ENCODE measurements at places on chromosomes 13 and 19. TPM values are rescaled to one million over a fixed set of nuclear protein-coding genes. Genes with fewer than 3 reads are reported as not detected.

DNA sequence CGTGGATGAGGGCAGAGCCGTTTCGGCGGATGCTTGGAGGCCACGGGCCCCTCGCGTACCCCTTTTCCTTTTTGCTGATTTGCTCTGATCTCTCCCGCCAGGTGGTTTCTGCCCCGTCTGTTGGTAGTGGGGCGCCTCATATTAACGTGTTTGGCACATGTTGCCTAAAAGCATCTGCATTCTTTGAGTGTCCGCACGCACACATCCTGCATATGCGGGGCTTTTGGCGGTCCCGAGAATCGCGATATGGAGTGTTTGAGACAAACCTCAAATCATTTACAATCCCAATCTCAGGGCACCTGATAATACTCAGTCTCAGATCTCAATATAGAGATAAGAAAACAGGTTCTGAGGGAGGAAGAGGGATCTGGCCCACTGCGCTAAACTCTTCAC is 809 bp downstream of the U2AF2 start:
- no peak for DNase-seq

DNA sequence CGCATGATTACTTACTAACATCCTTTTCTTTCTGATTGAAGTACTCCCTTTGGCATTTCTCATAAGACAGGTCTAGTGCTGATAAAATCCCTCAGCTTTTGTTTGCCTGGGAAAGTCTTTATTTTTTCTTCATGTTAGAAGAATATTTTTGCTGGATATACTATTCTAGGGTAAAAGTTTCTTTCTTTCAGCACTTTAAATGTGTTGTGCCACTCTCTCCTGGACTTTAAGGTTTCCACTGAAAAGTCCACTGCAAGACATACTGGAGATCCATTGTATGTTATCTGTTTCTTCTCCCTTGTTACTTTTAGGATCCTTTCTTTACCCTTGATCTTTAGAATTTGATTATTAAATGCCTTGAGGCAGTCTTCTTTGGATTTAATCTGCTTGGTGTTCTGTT is 796.7 kb downstream of the UQCRFS1 start:
- no peak for DNase-seq

- DNase-seq: peak; percentile 85
Measured at GRCh38 chr19:42386974-42387707, 3.0 kb downstream of the CNFN start.

DNA sequence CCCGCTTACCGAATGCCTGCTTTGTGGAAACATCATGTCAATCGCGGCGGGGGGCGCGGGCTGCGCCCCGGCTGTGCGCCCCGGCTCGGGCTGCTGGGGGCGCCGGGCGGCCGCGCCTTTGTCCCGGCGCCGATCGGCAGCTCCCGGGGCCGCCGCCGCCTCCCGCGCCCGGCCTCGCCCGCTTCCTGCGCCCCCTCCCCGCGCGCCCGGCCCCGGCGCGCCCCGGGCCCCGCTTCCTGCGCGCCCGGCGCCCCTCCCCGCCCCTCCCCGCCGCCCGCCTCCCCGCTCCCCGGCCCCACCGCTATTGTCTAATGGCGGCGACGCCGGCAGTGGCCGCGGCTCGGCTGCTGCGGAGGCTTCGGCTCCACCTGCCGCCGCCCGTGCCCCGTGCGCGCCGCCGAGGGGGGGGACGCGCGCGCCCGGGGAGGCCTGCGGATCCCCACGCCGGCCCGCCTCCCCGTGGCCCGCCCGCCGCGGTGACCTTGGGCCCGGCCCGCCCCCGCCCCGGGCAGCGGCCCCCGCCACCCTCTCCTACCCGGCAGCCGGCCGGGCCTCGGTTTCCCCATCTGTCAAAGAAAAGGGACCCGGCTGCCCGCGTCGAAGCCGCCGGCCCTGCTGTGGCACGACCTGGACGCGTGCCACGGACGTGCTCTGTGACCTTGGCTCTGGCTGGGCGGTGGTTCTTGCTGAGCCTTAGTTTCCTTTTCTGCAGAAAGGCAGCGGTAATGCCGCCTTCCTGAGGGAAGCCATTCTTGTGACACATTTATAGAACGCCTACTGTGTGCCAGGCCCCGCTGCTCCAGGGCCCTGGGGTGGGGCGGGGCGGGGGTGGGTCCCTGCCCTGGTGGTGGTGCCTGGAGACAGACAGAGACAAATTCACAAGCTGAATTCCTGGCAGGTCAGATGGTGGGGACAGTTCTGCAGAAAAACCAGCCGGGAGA is at the start of gene TLE5:
Gene TLE5, minus strand, starts transcription at position 331 of the 941 bp plus-strand sequence. Its CDS starts 295 bp downstream, at position 36.
- peak; percentile 88 for DNase-seq

- no peak for DNase-seq
Measured at GRCh38 chr19:5130371-5131030, 161.6 kb downstream of the KDM4B start.

DNA sequence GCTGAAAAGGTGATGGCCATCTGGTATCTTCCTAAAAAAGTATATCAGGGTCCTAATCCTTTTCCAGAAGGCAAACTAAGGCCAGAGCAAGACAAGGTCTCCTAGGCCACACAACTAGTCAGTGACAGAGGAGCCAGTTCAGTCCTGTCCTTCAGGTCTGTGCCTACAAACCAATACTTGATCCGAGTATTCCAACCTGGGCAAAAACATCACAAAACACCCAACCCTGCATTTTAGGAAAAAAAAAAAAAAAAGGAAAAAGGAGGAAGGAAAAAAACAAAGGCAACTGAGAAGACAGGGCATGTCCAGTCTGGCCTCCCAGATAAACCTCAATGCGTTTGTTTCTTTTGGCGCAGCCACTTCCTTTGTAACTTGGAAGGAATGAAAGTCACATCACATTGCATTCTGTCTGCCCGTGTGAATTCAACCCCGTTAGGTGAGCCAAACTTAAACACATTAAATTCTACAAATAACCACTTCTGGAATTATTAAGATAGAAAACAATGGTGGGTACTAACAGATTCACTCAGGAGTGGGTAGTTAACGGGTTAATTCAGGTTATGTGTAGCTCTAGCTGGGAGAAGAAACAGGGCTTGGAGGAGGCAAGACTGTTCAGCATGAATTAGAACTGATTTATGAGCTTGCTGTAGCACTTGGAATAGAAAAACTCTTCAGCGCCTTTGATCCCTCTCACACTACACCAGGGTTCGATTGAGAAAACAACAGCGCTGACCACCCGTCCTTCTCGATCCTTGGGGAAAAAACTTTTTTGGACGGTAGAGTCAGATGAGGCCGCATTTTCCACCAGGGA is 43.0 kb upstream of the HNRNPA1L2 start:
- DNase-seq: no peak

DNA sequence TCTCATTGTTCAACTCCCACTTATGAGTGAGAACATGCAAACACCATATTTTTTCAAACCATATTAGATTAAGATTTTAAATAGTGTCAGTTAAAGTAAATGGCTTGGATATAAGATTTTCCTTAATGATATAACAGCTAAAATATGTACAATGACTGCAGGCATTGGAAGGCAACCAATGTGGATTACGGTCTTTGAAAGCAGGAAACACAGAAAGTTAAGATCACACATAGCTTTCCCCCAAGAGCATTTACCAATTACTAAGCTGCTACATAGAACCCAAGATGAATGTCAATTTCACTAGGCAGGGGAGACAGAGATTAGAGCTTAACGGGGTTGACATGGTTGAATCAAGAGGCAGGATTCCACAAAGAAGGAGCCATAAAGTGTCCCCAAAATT is 173.2 kb upstream of the TRPC4 start:
- DNase-seq: no peak

- no peak for DNase-seq
Measured at GRCh38 chr19:1734321-1734966, 18.9 kb upstream of the ONECUT3 start.

DNA sequence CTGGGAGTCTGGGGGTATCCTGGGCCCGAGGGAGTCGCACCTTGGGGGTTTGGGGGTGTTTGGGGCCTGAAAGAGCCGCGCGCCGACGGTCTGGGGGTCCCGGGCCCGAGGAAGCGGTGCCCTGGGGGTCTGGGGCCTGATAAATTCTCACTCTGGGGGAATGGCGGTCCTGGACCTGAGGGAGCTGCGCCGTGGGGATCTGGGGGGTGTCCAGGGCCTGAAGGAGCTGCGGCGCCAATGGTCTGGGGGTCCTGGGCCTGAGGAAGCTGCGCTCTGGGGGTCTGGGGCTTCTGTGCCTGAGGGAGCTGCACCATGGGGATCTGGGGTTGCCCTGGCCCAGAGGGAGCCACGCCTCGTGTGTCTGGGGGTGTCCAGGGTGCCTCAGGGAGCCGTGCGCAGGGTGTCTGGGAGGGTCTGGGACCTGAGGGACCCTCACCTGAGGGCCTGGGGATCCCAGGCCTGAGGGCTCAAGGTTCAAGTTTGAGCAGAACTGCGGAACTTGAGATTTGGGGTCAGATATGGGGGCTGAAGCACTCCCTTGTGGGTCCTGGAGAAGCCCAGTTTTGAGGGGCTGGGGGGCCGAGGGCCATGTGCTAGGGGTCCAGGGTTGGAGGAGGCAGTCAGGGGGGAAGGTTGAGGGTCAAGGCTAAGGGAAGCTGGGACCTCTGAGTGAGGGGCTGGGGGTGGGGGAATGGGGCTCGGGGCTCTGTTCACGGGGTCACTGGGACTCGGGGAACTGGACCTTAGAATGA is 1.1 kb downstream of the HDGFL2 start:
- DNase-seq: no peak

- no peak for DNase-seq
Measured at GRCh38 chr19:42172261-42172660, 40.0 kb upstream of the POU2F2 start.

DNA sequence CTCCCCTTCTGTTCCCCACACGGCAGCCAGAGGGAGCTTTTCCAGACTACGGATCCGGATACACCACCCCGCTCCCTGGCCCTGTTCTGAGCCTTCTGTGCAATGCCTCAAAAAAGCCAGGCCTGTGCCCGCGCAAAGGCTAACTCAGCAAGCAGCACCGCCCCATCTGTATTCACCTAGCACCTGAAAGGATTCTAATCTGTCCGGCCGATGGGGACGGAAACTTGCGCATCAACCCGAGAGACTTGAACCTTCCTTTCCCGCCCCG is 589 bp downstream of the ZBTB45 start:
- peak; percentile 83 for DNase-seq

GRCh38 chr19:15136234-15136954 is 29.2 kb downstream of the SYDE1 start:
- DNase-seq: no peak

DNA sequence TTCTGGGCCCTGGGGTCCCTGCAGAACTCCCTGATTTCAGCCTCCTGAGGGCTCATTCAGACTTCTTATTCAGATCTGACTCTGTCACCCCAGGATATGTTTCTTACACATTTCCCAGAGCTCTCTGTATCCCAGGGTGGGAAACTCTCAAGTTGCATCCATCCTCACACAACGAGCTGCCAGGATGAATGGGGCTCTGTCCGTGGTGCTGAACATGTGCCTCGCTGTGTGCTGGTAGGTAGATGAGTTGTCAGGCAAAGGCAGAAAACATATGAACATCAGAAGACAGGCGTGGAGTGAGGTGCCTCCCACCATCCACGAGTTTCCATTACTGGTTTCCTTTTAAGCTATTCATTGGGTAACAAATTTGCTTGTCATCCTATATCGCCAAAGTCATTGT is 11.4 kb upstream of the IGFL1 start:
- no peak for DNase-seq

DNA sequence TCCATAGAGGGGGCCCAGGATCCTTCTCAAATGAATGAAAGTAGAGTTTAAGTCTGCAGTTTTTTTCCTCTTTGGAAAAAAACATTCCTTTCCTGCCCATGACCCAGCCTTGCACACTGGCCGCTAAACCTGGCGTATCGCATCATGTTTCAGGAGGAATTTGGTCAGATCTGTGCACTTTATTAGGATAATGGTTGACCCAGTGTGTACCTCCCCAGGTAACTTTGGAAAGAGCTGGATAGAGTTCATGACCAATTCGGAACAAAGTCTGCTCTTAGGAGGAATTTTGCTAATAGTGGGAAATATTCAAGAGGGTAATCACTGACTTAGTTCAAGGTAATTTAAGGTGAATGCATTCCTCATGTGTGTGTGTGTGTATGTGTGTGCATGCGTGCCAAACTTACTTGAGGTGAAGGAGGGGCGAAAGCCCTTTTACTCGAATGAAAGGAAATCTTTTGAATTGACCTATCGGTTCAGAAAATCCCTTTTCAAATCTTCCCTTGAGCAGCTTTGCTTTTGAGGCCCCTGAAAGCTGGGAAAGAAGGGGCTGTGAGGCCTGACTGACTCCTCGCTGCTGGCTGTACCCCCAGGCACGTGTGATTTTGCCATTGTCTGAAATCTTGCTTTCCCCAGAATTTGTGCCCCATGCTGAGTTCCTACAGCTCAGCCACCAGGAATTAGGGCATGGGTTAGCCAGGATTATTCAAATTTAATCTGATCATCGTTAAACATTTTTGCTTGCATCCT is 46.3 kb downstream of the SIPA1L3 start:
- peak; percentile 3 for DNase-seq

DNA sequence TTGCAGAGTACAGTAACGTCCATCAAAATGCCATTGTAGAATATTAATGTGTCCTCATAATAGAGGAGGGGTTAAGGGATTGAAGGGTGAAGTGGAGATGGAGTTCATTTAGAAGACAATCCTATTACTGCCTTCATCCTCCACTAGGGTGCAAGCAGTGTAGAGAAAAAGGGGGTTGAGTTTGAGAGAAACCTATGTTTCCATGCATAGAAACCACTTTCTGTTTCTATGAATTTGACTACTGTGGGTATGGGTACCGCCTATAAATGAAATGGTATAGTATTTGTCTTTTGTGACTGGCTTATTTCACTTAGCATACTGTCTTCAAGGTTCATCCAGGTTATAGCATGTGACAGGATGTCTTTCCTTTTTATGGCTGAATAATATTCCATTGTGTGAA is 156.0 kb downstream of the GGACT start:
- DNase-seq: no peak

GRCh38 chr13:34308725-34309124 is 490.8 kb downstream of the RFC3 start:
- no peak for DNase-seq

DNA sequence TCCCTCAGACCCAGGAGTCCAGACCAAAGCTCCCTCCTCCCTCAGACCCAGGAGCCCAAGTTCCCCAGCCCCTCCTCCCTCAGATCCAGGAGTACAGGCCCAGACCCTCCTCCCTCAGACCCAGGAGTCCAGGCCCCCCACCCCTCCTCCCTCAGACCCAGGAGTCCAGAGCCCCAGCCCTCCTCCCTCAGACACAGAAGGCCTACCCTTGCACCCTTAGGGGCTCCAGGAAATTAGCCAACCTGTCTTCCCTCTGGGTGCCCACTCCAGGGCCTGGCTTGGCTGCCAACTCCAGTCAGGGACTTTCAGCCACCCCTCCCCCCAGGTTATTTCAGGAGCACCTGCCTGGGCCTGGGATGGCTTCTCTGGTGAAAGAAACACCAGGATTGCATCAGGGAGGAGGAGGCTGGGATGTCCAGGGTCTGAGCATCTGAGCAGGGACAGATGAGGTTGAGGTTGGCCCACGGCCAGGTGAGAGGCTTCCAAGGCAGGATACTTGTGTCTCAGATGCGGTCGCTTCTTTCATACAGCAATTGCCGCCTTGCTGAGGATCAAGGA is at the start of gene FGF21:
Gene FGF21, plus strand, starts transcription at position 441 of the 558 bp plus-strand sequence. CDS start 713 bp downstream, outside the sequence.
- no peak for DNase-seq

- no peak for DNase-seq
Measured at GRCh38 chr19:40663695-40664692, 26.5 kb downstream of the NUMBL start.

Gene TTYH1
- not detected for total RNA-seq

Gene ZNF700
- total RNA-seq: 10.9 TPM

Gene PCSK4
- total RNA-seq: 4.3 TPM

Gene HCST
- 44.0 TPM for total RNA-seq

Gene FPR2
- 12.5 TPM for total RNA-seq

Gene PLA2G4C
- total RNA-seq: 14.7 TPM
